ENCODE measurements at places on chromosomes 5 and 9. TPM values are rescaled to one million over a fixed set of nuclear protein-coding genes. Genes with fewer than 3 reads are reported as not detected.

C6 gene
- total RNA-seq = not detected

GRXCR2 gene
- total RNA-seq = not detected

ZFP2 gene
- 0.61 TPM for total RNA-seq

MRPS27 gene
- total RNA-seq = 36.3 TPM

NPR3 gene
- total RNA-seq = 0.23 TPM

PCDHB11 gene
- not detected for total RNA-seq

ZNF608 gene
- 6.6 TPM for total RNA-seq

Measured in natural killer cell (primary cell).